Esophagus muscularis mucosa (tissue), 4 donors: ENCODE measurements at places on chromosomes 3 and 15. TPM values are rescaled to one million over a fixed set of nuclear protein-coding genes. Genes with fewer than 3 reads are reported as not detected.

DNA sequence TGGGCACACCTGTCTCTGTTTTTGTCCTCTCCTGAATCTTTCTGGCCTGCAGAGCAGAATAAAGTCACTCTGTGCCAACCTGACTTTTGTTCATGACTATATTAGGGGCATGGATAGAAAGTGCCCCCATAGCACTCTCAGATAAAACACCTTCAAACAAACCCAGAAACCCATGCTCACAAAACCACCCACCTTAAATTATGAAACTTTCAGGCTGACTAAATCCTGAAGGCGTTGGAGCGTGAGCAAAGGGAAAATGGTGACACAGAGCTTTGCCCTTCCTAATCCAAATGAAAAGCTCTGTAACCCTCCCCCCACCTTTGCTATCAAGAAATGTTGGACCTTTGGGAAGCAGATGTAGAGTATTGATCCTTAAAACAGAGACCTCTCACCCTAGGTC lies 138.9 kb downstream of the IGF1R start:
- no peak for DNase-seq

GRCh38 chr3:195790901-195791300 lies 20.8 kb downstream of the MUC4 start:
- DNase-seq: no peak

GRCh38 chr3:79085171-79085570 lies 682.6 kb downstream of the ROBO1 start:
- no peak for DNase-seq

DNA sequence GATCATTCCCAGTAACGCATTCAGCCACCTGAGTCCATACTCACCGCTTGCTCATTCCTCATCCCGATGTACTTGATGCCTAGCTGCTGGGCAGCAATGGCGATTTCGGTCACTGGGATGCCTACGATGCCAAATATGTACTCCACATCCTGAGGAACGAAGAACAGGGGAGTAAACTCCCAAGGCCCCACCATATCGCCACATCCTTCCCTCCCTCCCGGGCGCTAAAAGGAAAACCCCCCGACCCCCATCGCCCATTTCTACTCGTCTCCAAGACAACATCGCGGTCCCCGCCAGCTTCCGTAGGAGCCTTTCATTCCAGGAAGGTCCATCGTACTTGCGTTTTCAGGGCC lies 347 bp downstream of the HACL1 start:
- no peak for DNase-seq

DNA sequence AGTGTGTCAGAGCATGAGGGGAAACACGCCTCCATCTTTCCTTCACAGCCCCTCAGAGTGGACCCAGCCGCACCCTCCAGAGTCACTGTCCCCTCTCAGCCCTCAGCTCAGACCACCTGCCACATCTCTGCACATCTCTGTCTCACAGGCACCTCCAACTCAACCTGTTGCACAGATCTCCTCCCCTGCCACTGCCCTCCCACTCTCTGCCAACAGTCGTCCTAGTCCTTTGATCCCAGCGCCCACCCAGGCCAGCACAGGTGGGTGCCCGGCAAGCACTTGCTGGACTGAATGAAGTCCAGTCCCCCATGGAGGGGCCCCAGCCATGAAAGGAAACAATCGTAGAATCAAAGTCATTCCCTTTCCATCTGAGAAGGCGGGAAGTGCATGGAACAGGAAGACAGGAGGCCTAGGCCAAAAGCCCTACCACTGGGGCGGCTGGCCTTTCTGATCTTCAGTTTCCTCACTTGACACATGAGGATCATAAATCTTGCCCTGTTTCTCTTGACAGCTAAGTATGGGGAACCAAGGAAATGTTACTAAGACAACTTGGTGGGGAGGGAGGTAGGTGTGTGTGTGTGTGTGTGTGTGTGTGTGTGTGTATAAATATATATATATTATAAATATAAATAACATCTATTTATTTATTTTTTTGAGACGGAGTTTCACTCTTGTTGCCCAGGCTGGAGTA lies 28.1 kb downstream of the HCN4 start:
- DNase-seq: no peak

GRCh38 chr3:150149651-150150051 lies 179.0 kb upstream of the PFN2 start:
- peak; percentile 57 for DNase-seq

- DNase-seq: no peak
Measured at GRCh38 chr3:188633206-188633605, 479.2 kb downstream of the LPP start.

DNA sequence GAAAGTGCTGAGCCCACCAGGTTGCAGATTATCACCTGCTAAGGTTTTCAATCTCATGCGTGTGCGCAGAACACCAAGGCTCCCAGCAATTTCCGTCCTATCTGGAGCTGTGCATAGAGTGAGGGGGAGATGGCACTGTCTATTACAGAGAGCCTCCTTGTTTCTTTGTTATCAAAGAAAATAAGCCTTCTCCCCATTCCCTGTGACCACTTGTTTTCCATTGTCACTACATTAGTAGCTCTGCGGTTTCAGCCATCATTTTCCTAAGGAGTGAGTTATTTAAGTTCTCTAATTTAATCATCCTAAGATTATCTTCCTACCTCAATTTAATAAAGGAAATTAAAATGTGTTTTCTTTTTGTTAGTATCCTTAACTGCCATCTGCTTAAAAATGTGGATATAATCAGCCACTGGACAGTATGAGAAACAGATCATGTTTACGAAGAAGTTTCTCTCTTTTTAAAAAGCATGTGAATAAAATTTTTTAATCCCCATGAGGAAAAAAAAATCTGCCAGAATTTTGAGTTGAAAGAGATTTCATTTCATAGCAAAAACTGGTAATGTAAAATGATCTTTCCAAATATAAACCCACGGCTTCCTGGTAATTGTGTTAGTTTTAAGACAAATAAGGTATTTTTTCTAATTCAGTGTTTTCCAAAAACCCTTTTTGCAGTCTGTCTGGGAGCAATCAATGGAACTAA lies 172.3 kb upstream of the UBE2E1 start:
- peak; percentile 57 for DNase-seq

- DNase-seq: no peak
Measured at GRCh38 chr15:39444735-39445470, 136.0 kb upstream of the THBS1 start.

Gene GPR176
- 5.1 TPM for total RNA-seq

Gene DAPK2
- total RNA-seq: 1.5 TPM

Gene TMCO5A
- not detected for total RNA-seq

Gene SNTN
- not detected for total RNA-seq
